NCI-H69 (cell line): ENCODE measurements at places on chromosomes 3 and 15.

GRCh38 chr3:157159037-157159761, 748 bp downstream of the CCNL1 start:
- peak; percentile 72 for DNase-seq

- DNase-seq: no peak
Observed at GRCh38 chr3:43361077-43361476, 74.7 kb downstream of the SNRK start.

GRCh38 chr3:134381076-134381475, 6.8 kb upstream of the AMOTL2 start:
- DNase-seq: no peak

DNA sequence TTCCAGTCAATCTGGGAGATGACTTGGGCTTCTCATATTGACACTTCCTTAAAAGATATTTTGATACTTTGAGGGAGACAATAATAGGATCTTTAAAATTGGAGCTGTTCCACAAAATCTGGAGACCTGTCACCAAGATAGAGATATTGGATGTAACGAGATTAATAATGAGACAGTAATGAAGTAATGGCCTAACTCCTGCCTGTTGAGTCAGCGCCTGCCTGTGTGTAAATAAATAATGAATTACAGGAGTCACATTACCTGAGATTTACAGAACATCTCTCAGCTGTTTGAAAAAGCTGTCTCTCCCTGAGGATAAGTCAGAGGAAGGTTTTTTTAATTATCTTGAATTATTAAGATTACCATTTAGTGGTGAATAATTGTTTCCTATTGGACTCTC, 43.8 kb upstream of the MITF start:
- no peak for DNase-seq

DNA sequence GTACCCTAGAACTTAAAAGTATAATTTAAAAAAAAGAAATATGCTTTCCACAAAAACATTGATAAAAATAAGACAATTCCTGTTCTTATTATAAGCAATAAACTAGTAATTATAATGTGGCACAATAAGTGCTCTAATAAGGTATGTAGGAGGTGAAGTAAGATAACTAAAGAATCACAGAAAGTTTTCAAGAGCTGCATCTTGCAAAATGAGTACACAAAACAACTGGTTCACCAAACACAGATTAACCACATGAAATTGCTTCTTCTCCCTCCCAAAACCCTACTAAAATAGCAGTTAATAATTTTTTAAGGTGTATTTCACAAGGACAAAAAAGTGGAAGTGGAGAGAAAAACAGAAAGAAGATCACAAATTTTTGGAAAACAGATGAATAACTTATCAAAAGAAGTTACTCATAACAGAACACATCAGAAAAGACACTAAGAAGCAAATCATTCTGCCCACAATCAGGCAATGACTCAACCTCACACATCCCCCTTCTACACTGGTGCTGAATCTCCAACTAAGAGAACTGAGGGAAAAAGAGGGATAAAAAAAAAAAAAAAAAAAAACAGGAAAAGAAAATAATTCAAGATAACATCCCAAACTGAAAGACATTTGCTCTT, 64.2 kb downstream of the TBC1D5 start:
- no peak for DNase-seq

GRCh38 chr3:36944012-36944640, 728 bp downstream of the TRANK1 start:
- DNase-seq: peak; percentile 60

DNA sequence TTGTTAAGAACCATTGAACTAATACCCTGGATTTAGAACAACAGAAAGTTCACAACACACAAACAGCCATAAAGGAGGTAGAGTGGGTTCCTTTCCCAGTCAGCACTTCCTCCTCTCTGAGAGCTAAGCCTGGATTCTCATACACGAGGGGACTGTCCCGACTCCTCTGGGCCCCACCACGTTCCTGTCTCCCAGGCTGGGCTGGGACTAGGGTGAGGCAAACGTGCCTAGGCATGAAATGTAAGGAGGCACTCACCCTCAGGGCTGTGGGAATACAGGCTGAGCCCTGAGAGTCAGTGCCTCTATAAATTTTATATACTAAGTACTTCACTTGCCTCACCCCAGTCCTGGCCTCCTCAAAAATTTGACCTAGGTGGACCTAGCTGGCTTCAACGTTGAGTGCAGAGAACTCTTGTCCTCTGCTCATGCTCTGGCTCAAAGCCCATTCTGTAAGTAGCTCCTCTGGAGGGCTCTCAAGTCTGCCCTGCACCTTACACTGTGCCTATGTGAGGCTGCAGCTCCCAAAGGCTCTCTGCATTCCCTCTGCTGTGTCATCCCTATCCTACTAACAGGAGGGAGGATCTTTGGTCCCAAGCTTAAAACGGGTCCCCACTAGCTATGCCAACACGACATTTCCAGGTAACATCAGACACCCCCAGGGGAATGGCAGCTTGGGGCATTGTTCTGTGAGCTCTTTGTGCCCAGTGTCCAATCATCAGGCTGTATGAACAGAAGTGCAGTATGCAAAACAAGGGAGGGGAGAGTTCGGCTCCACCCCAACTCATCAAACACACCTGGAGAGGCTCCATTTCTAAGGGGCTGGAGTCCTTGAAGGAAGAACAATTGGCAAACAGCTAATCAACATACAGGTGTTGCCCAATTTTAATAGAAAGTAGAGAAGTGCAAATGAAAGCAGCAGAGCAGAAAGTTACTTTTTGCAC, 233.2 kb downstream of the RPLP1 start:
- DNase-seq: peak; percentile 79

DNA sequence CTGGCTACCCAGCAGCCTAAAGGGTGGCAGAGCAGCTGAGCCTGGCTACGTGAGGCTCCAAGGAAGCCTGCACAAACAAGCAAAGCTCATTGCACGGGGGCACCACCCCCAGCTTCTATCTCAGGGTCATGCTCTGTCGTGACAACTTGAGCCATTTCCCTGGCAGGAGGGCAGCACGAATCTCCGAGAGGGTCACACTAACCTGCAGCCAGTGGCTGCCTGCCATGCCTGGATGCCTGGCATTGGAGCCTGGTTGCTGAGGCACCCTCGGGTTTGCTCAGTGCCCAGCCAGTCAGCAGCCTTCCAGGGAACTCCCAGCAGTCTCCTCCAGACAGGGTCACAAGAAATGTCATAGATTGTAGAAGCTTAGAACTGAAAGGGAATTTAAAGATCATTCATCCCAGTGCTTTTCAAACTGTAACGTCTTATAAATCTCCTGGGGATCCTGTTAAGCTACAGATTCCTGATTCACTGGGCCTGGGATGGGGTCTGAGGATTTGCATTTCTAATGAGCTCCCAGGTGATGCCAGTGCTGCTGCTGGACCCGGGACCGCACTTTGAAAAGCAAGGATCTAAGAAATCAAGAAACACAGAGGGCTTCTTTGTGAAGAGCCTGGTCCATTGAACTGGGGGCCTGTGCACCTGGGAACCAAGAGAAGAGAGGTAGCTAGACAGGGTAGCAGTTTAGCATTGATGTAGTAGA, 48.4 kb downstream of the TMEM266 start:
- DNase-seq: no peak

DNA sequence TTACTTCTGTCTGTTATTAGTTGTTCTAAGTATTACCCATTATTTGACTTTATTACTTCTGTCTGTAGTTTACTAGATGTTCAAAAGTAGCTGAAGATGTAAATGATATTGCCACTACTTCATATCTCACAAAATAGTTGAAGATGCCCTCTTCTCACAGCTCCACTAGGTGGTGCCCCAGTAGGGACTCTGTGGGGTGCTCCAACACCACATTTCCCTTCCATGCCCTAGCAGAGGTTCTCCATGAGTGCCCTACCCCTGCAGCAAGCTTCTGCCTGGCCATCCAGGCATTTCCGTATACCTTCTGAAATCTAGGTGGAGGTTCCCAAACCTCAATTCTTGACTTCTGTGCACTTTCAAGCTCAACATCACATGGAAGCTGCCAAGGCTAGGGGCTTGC, 80.8 kb downstream of the KCNH8 start:
- peak; percentile 10 for DNase-seq

DNA sequence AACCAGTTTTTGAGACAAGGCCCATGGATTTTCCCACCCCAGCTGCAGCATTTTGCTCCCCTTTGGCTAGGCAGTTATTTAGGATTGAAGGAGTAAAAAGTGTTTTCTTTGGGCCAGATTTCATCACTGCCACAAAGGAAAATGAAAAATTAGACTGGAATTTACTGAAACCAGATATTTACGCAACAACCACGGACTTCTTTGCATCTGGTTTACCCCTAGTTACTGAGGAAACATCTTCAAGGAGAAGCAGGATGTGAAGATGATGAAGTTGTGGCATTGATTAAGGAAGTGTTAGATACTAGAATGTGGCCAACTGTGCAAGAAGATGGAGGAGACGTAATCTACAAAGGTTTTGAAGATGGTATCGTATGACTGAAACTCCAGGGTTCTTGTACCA, 165.2 kb upstream of the MYRIP start:
- DNase-seq: no peak

DNA sequence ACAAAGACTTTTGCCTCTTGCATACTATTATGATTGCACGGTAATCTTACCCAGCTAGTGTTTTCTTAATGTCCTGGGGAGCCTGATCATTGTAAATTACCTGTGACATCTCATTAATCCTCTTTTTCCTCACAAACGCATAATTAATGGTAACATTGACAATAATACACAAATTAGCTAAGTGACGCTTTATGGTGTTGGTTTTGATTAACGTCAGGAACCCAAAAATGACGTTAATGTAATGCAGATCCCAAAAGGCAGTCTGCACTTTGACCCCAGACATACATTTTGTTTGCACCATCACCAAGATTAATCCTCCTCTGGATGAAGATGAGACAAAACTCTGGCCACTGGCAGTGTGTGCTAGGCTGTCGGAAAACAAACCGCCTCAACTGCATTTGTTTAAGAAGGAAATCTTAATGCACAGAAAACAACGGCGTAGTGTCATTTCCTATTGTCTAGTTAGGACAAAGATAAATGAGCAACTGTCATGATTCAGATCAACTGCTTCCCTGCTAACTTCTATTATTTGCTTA, 83.9 kb upstream of the CDIN1 start:
- DNase-seq: peak; percentile 99

DNA sequence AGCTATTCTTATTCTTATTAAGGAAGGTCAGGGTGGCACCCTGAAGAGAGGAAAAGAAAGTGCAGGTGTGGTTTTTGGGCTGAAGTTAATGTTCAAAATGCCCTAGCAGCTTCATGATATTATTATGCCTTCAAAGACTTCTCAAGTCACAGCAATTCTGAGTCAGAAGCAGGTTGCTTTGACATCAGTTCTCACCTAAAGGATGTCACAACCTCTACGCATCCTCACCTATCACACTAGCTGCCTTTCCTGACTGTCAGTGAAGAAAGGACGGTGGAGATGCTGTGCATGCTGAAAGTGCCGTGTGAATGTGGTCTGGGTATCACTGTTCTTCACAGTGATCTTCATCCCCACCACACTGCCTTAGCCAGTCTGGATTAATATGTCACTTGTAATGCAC, 49.6 kb downstream of the NPTN start:
- DNase-seq: no peak

GRCh38 chr15:34883042-34883441, 86.5 kb downstream of the AQR start:
- DNase-seq: no peak

DNA sequence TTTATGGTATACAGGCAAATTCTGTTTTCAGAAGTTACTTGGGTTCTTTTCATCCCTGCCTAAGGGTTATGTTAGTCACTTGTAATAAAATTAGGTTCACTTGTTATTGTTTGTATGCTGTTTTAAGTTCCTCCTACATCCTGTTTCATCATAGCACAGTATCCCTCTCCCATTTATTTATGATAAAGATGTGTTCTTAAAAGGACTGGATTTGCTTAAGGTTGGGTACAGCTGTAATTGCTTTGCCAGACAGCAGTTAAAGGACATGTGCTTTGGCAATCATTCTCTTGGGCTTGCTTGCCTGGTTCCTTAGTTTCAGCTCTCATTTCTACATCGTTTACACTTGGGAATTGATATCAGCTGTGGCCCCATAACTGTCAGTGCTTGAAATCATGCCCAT, 11.7 kb downstream of the ATP2C1 start:
- DNase-seq: peak; percentile 19

GRCh38 chr3:48371651-48372376, at the start of gene FBXW12:
Gene FBXW12, plus strand, starts transcription at chr3:48372219. Its CDS starts 549 bp downstream, at chr3:48372768.
- no peak for DNase-seq

DNA sequence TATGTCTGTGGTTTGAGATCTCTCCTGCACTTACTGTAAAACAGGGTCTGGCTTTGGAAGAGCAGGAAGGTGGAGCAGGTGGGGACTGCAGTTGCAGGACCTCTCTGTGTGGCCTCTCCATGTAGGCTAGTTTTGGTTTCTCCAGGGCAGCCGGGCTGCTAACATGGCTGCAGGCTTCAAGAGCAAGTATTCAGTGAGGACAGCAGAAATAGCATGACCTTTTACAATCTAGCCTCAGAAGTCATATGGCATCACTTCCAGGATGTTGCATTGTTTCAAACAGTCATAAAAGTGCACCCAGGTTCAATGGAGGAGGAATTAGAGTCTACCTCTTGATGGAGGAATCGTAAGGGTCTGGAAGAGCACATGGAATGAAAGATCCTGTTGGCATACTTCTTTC, 728.7 kb downstream of the NTRK3 start:
- no peak for DNase-seq

DNA sequence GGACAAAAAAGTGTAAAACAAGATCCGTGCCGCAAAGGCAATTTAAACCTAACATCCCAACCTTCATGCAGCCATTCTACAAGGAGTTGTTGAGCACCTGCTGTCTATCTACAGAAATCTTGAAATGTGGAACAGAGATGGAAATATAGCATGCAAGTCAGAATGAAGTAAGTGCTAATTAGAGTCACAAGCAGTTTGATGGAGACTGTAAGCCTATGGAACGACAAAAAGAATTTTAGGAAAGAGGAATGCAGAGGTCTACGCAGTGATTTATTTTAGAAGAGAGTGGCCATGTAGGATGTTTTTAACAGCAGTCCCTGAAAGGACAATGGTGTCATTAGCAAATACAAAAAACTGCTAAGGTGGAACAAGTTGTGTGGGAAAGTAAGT, 851 bp upstream of the DCBLD2 start:
- no peak for DNase-seq

GRCh38 chr3:66297260-66297873, 76.6 kb downstream of the SLC25A26 start:
- DNase-seq: peak; percentile 32

DNA sequence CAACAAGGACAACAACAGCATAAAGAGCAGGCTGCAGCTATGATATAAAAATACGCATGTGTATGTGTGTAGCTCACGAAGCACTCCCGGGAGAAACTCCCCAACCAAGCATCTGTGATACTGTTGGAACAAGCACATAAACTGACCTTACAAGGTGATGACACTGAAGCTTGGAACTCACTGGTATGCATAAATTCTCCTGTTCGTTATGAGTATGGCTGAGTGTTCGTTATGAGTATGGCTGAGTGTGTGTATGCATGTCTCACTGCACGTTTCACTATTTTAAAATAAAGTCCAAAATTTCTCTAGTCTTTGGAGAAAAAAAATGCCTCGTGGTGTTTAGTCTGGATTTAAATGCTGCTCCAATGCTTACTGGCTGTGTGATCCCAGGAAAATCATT, 256.8 kb downstream of the RORA start:
- no peak for DNase-seq
